Heart left ventricle (tissue), 16 donors: ENCODE measurements at places on chromosomes 4 and X. TPM values are rescaled to one million over a fixed set of nuclear protein-coding genes. Genes with fewer than 3 reads are reported as not detected.

FRMPD3 gene
- total RNA-seq: 0.05 TPM

FABP2 gene
- total RNA-seq: not detected

CTAG1B gene
- total RNA-seq: not detected

PITX2 gene
- total RNA-seq: 0.94 TPM

SYTL4 gene
- total RNA-seq: 3.0 TPM

- DNase-seq: no peak
- no peaks in the 10 kb centered on the region for H3K4me1 ChIP-seq
- no peaks in the 10 kb centered on the region for H3K27me3 ChIP-seq
- no peaks in the 10 kb centered on the region for H3K36me3 ChIP-seq
Observed at GRCh38 chrX:71251466-71251973, 2.4 kb downstream of the ZMYM3 start.

GRCh38 chrX:118370921-118371624, 25.2 kb downstream of the WDR44 start:
- no peaks in the 10 kb centered on the region for H3K27me3 ChIP-seq
- no peaks in the 10 kb centered on the region for H3K36me3 ChIP-seq
- H3K27ac ChIP-seq: no peak overlapping the region
- no peak overlapping the region for H3K4me3 ChIP-seq

GRCh38 chrX:8232406-8232805, 61.3 kb upstream of the VCX2 start:
- DNase-seq: no peak
- no peaks in the 10 kb centered on the region for H3K4me1 ChIP-seq
- no peaks in the 10 kb centered on the region for H3K36me3 ChIP-seq
- no peak overlapping the region for H3K4me3 ChIP-seq
- H3K27ac ChIP-seq: no peak overlapping the region

GRCh38 chr4:151144329-151145072, 45.1 kb downstream of the RPS3A start:
- H3K27me3 ChIP-seq: no peaks in the 10 kb centered on the region
- H3K4me3 ChIP-seq: no peak overlapping the region
- DNase-seq: no peak
- peaks cover 5% of the 10 kb centered on the region for H3K36me3 ChIP-seq

GRCh38 chr4:85113706-85114105, 147.2 kb upstream of the WDFY3 start:
- no peak for DNase-seq
- H3K27me3 ChIP-seq: no peaks in the 10 kb centered on the region
- no peaks in the 10 kb centered on the region for H3K36me3 ChIP-seq

DNA sequence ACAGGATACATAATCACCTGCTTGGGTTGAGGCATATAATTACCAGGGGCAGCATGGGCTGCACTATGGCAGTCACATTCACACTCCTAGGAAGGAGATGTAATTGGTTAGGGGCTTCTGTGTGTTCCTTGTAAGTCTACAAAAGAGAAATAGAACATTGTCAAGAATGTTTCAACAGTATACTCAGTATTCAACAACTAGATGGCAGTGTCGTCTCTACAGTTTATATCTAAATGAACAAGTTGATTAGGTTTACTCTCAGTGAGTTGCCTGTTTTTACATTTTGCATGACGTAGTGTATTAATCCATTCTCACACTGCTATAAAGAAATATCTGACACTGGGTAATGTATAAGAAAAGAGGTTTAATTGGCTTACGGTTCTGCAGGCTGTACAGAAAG, 50.5 kb upstream of the RAB33B start:
- H3K4me3 ChIP-seq: no peak overlapping the region
- no peak overlapping the region for H3K27ac ChIP-seq
- H3K4me1 ChIP-seq: no peaks in the 10 kb centered on the region
- peaks cover 12% of the 10 kb centered on the region for H3K36me3 ChIP-seq
